ENCODE measurements at places on chromosomes 13 and 19.

GRCh38 chr13:23833733-23834611, 55.2 kb downstream of the MIPEP start:
- no peak for DNase-seq

DNA sequence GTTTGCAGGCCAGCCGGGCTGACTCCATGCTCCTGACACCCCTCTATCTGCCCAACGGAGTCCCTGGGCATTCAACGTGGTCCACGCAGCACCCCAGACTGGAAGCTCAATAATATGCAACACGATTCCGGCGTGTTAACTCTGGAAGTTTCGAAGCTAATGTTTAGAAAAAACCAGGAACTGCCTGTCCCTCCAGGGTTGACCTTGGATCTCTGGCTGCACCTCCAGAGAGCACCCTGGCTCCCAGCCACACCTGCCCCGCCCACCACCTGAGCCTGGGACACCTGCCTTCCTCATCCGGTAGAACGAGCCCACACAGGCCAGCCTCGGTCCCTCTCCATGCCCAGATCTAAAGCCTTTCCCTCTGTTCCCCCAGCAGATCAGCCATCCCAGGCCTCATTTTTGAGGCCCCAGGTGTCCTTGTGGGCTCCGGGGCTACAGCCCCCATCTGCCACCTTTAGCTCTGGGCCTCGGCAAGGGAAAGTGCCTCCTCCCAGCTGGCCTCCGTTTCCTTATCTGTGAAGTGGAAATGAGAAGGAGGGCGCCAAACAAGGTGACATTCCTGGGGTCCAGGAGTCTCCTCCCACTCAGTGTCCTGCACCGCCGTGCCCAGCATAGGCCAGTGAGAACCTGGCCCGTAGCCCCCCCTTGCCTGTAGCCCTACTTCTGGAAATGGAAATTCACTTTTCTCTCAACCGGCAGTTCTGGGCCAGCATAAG, 38.7 kb downstream of the KLF2 start:
- no peak for DNase-seq

GRCh38 chr13:25686831-25687470, 315.2 kb downstream of the ATP8A2 start:
- no peak for DNase-seq

DNA sequence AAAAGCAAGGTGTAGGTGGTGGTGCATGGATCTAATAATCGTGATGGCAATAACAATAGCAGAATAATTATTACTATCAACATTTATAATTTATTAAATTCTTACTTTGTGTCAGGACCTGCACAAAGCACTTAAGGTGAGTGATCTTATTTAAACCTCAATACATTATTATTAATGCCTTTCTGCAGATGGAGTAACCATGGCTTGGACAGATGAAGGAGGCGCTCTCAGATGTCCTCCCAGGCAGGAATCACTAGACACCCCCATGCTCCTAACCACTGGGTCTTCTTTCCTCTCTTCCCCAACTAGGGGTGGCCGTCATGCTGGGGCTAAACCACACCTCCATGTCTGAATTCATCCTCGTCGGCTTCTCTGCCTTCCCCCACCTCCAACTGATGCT, at the start of gene OR10H2:
Gene OR10H2, plus strand, starts transcription at position 301 of the 400 bp plus-strand sequence. Its CDS starts 20 bp downstream, at position 321.
- no peak for DNase-seq

GRCh38 chr13:109667807-109668291, 118.5 kb downstream of the IRS2 start:
- no peak for DNase-seq

- DNase-seq, result no peak
Observed at GRCh38 chr13:29654843-29655547, 59.5 kb upstream of the SLC7A1 start.

GRCh38 chr13:99465454-99465853, 35.8 kb upstream of the TM9SF2 start:
- DNase-seq, result no peak

DNA sequence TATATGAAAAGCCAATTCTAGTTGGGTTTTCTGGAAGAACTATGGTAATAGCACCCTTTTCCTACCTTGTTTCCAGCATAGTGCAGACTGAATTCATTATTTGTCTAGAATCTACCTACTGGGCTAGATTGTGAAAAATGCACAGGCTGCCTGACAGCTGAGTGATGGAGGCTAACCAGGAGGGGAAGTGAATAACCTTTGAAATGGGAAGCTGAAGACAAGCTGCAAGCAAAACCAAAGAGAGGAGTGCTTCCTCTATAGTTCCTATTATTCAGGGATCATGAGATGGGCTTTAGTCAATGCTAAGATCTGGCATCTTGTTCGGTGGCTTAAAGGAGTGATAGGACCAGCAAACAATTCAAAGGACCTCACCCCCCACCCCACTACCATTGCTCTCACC, 26.9 kb downstream of the MZT1 start:
- DNase-seq, result no peak
